GM12878 (cell line): ENCODE measurements at places on chromosomes 1 and 21.

DNA sequence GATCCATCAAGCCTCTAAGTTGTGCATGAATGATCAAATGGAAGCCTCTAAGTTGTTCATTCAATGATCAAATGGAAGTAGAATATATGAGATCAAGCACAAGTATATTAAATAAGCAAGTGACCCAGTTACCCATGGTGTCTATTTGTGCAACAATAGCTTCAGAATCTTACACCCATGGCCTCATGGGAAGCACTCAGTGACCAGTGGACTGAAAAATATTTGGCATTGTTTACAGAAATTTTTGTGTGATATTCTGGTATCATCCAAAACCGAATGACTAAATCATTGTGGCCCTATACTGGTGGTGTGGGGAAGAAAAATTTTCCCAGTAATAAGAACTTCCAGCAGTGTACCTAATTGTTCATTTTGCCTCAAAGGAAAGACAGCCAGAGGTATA lies 46.6 kb downstream of the DUSP10 start:
- DNase-seq = no peak

DNA sequence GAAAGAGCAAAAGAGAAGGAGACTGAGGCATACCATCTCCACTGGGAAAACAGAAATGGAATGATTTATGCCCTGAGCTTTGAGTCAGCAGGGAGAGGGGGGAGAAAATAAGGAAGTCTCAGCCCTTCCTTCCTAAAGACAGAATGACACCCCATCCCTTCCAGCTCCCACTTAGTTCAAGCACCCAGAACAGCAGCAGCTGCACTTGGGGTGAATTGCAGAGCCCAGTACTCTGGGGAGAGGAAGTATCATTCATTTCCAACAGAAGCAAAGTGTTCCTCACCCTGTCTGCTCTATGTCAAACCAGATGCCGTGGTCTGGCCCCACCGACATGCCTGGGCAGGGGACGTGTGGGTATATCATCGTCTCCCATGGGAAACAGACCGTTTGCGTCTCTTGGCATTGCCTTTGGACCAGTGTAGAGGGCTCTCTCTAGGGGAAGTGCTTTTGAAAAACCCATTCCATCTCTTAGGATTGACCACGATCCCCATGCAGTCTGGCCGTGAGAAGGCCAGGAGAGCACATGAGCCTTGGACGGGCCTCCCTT lies 1.1 kb upstream of the KCNJ15 start:
- no peak for DNase-seq

DNA sequence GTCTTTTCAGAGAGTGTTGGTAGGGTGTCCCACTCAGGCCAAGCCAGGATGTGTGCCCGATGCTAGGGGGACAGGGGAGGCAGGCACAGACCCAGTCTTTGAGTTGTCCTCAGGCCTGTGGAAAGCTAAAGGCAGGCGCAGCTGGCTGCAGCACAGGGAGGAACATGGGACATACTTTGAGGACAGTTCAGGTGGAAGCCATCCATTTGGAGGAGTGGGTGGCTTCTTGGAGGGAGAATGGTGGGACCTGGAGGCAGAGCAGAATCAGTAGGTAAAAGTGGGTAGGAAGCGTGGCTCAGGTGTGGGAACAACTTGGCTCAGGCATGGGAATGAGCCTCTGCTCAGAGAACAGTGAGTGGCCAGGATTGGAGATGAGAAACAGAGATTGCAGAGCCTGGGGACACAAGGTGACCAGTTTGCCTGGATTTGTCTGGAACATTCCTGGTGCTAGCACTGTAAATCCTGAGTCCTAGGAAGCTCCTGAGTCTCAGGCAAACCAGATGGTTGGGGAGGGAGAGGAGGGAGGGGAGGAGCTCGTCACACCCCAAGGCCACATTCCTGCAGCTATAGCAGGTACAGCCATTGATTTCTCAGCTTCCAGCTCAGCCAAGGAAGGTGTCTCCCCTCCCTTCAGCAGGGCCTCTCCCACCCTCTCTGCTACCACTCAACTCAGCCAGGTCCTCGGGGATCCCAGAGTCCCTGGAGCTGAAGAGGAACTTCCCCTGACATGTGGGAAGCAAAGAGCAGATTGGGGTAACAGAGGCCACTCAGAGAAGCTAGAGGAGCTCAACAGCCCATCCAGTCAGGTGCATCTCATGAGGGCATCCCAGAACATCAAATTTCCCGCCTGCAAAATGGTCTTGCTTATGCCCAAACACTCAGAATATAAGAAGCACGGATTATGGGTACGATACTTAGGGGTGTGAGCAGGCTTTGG lies 65.2 kb upstream of the TINAGL1 start:
- DNase-seq = no peak

- no peak for DNase-seq
Measured at GRCh38 chr1:204199579-204199978, 3.3 kb upstream of the KISS1 start.

DNA sequence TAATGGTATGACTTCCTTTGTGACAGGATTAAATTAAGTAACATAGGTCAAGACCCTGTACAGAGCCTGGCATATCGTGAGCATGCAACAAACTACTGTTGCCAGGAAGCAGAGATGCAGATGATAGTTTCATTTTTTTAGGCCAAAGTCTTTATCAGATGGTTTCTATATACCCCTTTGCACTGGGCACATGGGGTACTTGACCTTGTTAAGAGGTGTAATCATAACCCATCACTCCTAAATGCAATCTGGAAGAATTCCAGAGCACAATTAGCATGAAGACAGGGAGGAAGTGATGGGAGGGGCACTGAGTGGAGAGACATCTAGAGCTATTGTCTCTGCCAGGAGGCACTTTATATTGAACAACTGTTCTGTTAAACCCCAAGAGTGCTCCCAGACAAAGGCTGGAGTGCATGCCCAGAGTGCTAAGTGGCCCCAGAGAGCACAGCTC lies 22.1 kb downstream of the ZBTB17 start:
- no peak for DNase-seq

DNA sequence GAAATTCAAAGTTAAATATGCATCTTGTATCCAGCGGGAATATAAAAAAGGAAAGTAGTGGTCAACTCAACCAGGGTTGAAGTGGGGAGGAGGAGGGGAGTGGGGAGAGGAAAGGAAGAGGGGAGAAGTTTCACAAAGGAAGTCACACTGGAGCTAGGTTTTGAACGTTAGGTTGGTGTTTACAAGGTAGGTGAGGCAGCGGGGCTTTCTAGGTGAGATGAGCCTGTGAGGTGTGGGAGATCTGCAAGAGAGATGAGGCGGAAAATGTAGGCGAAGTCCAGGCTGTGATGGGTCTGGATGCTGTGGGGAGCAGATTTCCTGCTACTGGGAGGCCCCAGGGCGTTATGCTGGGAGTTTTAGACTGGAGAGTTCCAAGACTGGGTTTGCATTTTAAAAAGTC lies 36.1 kb upstream of the IL20 start:
- DNase-seq = no peak
